ENCODE measurements at places on chromosomes 7 and 10.

- DNase-seq: no peak
Measured at GRCh38 chr10:27513451-27514191, 9.5 kb downstream of the RAB18 start.

DNA sequence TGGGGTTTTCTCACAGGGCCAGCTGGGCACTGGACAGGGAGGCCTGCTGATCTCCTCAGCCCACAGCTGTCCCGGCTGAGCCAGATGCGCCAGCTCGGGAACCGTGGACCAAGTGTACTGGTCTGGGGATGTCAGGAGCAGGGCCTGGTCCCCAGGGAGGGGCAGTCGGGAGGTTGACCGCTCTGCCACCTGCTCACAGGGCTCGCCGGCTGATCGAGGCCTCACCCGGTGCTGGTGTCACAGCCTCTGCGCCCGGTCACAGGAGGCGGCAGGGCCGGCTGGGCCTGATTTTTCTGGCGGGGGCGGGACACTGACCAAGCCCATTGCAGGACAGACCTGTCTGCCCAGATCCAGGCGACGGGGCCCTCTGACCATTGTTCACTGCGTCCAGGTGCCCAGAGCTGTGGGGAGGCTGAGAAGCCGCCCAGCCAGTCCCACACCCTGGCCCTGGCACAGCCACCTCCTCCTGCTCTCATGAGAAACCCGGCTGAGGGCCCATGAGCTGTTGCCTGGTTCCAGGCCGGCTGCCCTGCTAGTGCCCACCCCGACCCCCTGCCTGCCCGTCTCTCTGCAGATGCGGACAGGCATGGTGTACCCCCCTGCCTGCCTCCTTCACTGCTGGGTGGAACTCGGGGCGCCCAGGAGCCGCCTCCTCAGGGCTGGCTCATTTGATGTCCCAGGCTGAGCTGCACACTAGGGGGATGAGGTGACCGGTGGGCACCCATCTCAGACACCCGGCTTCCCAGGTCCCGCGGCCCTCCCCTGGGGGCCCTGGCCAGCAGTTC, 3.0 kb upstream of the TMEM184A start:
- DNase-seq: no peak

- peak; percentile 26 for DNase-seq
Measured at GRCh38 chr7:35035511-35035961, 1.7 kb downstream of the DPY19L1 start.

- peak; percentile 62 for DNase-seq
Measured at GRCh38 chr7:6256677-6257535, 15.5 kb downstream of the CYTH3 start.

DNA sequence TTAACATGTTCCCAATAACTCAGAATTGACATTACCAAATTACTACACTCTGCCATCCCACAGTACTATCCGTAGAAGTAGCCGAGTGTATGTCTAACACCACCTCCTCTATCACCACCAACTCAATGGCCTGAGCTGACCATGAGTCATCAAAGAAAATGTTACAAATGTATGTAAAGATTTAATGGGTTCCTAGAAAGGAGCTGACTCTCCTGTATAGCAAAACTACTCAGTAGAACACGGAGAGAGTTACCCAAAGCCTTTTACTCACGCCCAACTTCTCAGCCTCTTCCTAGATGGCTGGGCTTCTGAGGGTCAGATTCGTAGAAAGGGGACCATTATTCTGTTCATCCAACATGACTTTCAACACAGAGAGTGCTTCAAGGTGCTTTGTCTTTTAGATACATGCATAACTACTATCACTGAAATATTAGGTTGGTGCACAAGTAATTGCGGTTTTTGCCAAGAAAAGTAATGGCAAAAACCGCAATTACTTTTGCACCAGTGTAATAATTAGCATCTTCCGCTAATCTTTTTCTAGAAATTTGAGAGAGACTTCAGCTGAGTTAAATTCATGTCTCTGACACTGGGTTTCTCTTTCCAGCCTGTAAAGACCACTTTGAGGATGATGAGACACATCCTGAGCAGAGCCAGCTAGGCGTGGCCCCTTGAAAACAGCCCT, 24.0 kb upstream of the NANOS1 start:
- no peak for DNase-seq

- peak; percentile 14 for DNase-seq
Measured at GRCh38 chr10:61135276-61135721, 191.3 kb upstream of the RHOBTB1 start.

GRCh38 chr7:28318101-28318762, 94.1 kb upstream of the CREB5 start:
- no peak for DNase-seq

DNA sequence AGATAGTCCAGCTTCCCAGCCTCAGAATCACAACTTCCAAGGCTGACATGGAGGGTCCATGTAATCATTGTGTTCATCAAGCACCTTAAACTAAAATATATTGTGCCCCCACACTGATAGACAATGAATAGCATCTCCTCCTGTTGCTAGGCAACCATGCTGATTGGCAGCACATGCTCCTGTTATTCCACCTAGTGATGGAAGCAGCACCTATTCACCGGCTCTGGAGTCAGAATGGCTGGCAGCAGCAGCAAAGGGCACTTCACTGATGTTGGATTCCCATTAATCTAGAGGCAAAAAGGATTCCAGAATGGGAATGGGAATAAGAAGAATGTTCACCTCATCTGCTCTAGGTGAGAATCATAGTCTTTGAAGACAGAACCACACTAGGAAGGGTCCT, 55.0 kb downstream of the RELN start:
- DNase-seq: no peak

DNA sequence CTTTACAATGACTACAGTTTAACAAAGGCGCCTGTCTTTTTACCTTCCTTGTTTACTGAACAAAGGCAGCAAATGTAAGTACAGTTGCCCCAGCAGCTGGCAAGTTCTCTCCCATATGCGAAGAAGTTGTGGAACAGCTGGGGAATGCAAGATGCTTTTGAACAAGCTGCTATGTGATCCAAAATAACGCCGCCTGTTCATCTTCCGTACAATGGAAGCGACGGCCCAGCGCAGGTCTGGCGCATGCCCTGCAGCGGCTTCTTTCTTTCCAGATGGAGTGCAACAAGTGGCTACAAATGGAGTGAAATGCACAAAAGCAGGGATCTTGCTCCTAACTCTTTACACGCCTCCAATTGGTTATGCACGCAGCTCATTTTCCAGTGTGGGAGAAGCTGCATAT, 97.0 kb upstream of the SVIL start:
- DNase-seq: no peak

GRCh38 chr7:44052771-44053365, 8.4 kb downstream of the DBNL start:
- no peak for DNase-seq

DNA sequence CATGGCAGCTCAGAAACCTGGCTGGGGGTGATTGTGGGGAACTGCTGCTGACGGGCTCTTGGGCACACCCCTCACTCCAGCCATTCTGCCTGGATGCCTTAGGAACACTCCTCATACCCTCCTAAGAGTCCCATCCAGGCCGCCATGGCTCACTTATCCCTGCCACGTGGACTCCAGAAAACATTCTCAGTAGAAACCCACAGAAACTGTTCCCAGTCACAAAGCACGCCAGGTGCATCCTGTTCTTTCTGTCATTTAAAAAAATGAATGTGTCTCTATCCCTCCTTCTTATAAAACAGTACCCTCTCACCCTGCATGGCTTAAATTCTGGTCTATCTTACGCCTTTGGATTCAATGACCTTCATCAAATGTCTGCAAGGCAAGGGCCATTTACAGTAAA, 177.7 kb downstream of the CUX1 start:
- no peak for DNase-seq
